ENCODE measurements at places on chromosomes 16 and 17. TPM values are rescaled to one million over a fixed set of nuclear protein-coding genes. Genes with fewer than 3 reads are reported as not detected.

DNA sequence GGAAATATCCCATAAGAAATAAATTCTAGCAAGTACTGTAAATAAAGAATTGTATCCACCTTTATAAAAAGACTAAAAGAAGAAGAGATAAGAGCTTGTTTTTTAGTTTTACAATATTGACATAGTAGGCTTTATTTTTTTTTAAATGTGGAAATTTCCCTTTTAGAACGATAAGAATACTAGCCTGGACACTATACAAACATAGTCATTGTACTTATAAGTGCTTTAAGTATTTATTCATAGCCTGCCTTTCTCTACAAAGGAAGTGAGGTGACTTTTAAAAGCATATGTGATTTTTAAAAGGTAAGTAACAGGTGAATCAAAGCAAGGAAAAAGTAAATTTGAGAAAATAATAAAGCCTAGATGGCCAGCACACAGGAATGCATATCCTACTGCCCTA is 17.7 kb downstream of the TOX3 start:
- no peak for DNase-seq

GRCh38 chr16:89729863-89730593 is 8.7 kb downstream of the ZNF276 start:
- no peak for DNase-seq

- DNase-seq: peak; percentile 49
These were observed 55.7 kb downstream of the SREBF1 start for GRCh38 chr17:17780922-17781590.

DNA sequence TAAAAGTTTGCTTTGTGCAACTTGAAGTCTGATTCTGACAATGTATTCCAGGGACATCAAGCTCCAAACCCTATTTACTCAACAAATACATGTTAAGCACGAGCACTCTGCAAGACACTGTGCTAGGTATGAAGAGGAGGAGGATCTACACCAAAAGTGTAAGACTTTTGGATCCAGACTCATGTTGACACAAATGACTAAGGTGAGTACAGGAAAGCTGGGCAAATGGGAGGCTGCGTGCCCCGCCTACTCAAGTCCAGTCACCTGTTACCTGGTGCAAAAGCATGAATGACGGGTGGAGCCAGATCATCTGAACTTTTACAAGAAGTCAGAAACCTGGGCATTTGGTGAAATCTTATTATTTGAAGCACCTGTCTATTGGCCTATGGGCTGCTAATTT is 120.7 kb downstream of the ABCC12 start:
- DNase-seq: no peak

GRCh38 chr17:2792366-2793169 is 3.7 kb upstream of the RAP1GAP2 start:
- DNase-seq: no peak

The TSNAXIP1 gene
- 4.4 TPM for total RNA-seq

- DNase-seq: no peak
These were observed 6.3 kb downstream of the CHD3 start for GRCh38 chr17:7894866-7895265.

The KSR1 gene
- total RNA-seq: 64.0 TPM

The G6PC1 gene
- total RNA-seq: not detected

The COA3 gene
- 57.4 TPM for total RNA-seq

- DNase-seq: no peak
These were observed 65.8 kb downstream of the NKD1 start for GRCh38 chr16:50613964-50614474.

The KRTAP1-1 gene
- not detected for total RNA-seq

The RBFOX1 gene
- 0.11 TPM for total RNA-seq

The HCRT gene
- not detected for total RNA-seq

- DNase-seq: peak; percentile 39
These were observed 1.2 kb downstream of the GRB2 start for GRCh38 chr17:75404223-75404730.

- DNase-seq: no peak
These were observed 439 bp upstream of the GNG13 start for GRCh38 chr16:800834-801511.

DNA sequence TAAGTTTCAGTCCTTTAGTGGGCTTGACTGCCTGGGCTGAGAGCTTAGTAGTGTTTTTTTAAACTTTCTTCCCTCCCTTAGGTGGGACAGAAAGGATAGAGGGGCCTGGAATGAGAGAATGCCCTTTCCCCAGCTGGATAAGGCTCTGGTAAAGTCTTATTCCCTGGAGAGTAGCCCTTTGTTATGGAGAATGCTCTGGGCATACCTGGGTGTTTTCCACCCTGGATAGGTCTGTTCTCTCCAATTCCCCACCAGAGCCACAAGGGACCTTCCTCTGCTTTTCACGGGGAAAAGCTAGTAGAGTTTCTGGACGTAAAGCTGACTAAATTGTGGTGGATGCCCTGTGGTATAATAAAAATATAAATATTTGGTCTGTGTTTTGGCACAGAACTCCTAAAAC is 164.1 kb downstream of the HS3ST4 start:
- DNase-seq: no peak

DNA sequence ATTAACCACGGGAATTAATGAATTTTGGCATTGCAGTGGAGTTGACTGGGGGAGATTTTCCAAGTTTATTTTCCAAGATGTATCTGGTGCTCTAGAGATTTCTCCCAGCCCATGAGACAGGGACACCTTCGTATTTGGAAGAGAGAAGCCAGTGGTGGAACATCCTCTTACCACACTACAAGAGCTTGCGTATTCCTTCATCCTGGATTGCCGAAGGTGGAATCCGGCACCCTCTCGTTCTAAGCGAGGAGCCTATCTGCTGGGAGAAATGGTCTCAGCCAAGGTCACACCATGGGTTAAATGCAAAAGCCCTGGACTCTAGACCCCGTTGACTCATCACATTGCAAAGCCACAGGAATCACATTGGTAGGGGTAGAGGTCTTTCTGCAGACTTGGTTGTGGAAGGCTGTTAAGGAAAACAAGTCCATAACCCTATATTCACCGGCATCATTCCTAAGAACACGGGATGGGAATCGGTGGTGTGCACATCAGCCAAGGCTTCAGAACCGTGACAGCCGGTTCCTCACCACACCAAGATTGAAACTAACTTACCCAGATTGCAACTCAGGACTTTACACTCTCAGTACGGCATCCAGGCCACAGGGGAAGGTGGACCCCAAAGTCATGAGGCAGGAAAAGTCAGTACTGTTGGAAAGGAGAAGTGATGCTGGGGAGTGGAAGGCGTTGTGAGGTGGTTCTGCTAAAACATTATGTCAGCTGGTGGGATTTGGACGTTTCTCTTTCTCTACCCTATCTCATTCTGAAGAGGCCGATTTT is 259.8 kb downstream of the CPPED1 start:
- DNase-seq: no peak

- DNase-seq: no peak
These were observed 112.1 kb downstream of the UTP18 start for GRCh38 chr17:51372345-51373004.

GRCh38 chr17:33832262-33832661 is 422.8 kb upstream of the CCL2 start:
- DNase-seq: no peak

GRCh38 chr17:16005636-16006035 is 6.0 kb downstream of the TTC19 start:
- DNase-seq: no peak

DNA sequence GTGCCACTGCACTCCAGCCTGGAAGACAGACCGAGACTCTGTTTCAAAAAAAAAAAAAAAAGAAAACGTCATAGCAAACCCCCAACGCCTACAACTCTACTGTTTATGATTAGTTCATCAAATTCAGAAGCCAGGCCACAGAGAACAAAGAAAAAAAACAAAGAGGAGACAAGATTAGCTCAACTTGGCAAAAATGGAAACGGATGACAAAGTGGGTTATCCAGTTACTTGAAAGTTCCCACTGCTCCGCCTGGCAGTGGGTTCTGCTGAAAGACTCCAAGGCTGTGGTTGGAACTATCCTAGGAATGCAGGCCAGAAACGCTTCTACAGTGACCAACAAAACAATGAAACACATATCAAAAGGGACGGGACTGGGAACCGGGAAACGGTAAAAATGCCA is 53.1 kb downstream of the MRM3 start:
- no peak for DNase-seq

The ANKS4B gene
- not detected for total RNA-seq

The NLRC3 gene
- not detected for total RNA-seq

The TP53TG3C gene
- total RNA-seq: not detected

DNA sequence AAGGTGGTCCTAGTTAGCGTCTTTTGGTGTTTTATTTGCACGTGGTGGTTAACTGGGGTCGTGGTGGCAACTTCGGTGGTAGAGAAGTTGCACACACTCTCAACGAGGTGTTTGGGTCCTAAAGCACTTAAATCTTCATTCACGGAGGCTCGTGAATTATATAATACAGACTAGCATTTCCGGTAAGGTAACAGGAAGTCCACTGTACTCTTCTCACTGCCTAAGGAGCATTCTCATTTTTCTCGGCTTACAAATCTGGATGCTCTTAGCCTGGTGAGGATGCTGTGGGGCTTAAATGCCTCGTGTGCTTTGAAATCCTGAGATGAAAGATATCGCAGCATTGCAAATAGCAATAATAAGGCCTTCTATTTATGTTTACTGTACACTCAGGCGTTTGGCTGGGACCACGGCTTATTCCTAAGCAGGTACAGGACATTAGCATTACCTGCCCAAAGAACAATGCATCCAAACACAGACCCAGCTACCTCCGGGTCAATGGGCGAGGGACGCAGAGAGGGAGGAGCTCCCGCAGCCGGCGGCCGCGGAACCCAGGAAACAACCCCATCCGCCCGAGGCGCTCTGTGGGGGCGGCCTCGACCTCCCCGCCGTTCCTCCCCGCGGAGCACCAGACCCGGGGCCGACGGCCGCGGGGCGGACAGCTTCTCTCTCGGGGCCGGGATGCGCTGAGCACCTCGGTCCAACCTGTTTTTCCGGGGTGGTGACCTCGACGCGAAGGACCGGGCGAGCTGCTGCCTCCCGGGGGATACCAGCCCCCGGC is 856 bp downstream of the DNAJA2 start:
- DNase-seq: no peak

The OSGIN1 gene
- total RNA-seq: 2.3 TPM

DNA sequence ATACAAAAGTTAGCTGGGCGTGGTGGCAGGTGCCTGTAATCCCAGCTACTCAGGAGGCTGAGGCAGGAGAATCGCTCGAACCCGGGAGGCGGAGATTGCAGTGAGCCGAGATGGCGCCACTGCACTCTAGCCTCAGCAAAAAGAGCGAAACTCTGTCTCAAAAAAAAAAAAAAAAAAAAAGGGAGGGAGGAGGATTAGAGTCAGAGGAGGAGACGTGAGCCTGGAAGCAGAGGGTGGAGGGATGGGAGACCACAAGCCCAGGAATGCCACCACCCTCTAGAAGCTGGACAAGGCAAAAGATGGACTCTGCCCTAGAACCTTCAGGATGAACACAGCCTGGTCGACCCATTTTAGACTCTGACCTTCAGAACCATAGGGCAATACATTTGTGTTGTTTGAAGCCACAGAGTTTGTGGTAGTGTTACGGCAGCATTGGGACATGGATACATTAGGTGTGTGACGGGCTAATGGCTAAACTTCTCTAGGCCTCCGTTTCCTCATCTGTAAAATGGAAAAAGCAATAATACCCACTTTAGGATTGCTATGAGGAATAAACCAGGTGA is 2.1 kb upstream of the SMIM22 start:
- DNase-seq: no peak

The KRT16 gene
- total RNA-seq: 0.40 TPM

The PRSS36 gene
- total RNA-seq: 1.4 TPM

The SLC52A1 gene
- total RNA-seq: 0.20 TPM

DNA sequence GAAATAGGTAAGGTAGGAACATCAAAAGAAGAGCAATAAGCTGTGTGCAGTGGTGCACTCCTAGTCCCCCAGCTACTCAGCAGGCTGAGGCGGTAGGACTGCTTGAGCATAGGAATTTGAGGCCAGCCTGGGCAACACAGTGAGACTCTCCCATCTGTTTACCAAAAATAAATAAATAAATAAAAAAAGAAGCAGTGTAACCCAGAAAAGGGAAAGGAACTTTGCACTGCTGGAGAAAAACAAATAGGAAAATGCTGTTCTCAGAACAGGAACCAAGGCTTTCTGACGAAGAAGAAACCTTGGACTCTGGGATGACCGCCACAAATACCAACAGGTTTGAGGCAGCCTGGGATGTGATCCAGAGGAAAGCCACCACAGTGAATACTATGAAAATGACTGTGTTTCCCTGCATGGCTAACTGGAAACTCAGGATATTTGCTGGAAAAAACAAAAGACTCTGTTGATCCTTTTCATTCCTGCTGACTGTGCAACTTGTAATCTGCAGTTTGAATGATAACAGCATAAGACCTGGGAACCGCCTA is 41.2 kb downstream of the TTC19 start:
- no peak for DNase-seq

GRCh38 chr16:63998-64913 is 8.2 kb downstream of the RHBDF1 start:
- no peak for DNase-seq

- DNase-seq: peak; percentile 96
These were observed 1.6 kb downstream of the IFT140 start for GRCh38 chr16:1610071-1610898.

DNA sequence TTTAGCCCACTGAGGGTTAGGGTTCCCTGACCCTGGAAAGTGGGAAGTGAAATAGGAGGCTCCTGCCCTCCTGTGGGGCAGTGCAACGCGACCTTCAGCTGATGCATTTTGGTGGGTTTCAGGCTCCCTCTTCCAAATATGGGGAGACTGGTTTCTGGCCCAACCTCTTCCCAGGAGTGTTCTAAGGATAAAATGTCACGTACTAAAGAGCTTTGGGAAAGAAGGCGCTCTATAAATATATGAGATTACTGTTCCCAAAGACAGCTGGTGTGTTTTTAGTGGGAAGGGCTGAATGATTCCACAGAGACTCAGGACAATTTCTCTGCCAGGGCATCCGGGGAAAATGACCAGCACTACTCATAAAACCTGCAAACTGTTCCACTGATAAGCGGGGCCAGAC is 9.8 kb downstream of the SLC35B1 start:
- no peak for DNase-seq

DNA sequence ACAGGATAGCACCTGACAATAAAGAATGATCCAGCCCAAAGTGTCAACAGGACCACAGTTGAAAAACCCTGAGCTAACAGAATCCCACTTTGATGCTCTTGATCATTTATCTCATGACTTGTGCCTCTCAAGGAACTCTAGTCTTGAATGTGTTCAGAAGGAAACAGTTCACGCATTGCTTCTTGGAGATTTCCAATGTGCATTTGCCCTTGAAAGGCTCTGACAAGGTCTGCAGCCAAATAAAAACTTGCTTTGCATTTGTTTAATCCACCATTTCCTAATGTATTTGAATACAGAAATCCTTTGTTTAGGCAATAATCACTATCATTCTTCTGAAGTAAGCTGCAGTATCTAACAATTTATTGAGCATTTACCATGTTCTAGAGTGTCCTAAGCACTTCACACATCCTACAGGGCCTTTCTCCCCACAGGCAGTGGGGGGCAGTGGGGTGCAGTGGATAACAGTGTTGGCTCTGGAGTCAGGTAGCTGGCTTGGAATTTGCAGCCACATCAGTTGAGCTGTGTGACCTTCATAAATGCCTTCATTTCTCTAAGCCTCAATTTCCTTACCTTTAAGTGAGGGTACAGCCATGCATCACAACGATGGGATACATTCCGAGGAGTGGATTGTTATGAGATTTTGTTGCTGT is 239.7 kb downstream of the XYLT1 start:
- no peak for DNase-seq

The SCARF1 gene
- total RNA-seq: 2.1 TPM

The CPHXL gene
- not detected for total RNA-seq

The ZACN gene
- total RNA-seq: 0.18 TPM

The ZPBP2 gene
- total RNA-seq: not detected

The COX4I1 gene
- 333 TPM for total RNA-seq

- DNase-seq: no peak
These were observed 8.3 kb downstream of the SLC5A10 start for GRCh38 chr17:18960241-18960665.

The C17orf78 gene
- total RNA-seq: not detected

GRCh38 chr16:57360321-57360935 is 1.8 kb downstream of the CCL22 start:
- DNase-seq: no peak

The GPR142 gene
- total RNA-seq: not detected
